ENCODE measurements at places on chromosomes 4 and X.

DNA sequence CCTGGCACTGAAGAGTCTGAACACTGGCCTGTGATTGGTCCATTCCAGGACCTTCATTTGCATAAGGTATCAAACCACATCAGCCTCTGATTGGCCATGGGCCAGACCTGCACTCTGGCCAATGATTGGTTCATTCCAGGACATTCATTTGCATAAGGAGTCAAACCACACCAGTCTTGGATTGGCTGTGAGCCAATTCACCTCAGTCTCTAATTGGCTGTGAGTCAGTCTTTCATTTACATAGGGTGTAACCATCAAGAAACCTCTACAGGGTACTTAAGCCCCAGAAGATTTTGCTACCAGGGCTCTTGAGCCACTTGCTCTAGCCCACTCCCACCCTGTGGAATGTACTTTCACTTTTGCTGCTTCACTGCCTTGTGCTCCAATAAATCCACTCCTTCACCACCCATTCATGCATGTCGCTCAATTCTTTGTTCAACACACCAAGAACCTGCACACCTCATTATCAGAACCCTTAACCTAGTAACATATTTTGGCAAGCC is 14.2 kb upstream of the HERC5 start:
- DNase-seq: no peak

DNA sequence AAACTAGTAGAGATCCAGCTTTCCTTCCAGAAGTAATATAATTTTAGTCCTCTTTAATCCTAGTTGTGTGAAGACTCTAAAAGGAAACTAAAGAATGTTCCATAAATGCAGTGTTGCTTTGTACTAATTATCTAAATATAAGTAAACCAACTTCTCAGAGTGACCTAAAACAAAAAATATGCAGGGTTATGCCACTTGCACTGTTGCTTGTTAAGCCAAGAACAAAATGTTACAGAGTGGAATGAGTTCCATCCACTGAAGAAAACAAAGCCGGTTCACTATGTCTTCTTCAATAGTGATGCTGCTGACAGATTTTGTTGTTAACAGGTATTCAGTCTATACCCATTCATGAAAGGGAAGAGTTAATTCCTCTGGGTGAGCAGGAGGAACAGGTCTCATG is 252.0 kb upstream of the DIAPH2 start:
- no peak for DNase-seq

GRCh38 chrX:56623316-56623715 is 59.9 kb downstream of the UBQLN2 start:
- DNase-seq: no peak

- DNase-seq: no peak
Observed at GRCh38 chr4:119206178-119206577, 6.3 kb upstream of the USP53 start.

DNA sequence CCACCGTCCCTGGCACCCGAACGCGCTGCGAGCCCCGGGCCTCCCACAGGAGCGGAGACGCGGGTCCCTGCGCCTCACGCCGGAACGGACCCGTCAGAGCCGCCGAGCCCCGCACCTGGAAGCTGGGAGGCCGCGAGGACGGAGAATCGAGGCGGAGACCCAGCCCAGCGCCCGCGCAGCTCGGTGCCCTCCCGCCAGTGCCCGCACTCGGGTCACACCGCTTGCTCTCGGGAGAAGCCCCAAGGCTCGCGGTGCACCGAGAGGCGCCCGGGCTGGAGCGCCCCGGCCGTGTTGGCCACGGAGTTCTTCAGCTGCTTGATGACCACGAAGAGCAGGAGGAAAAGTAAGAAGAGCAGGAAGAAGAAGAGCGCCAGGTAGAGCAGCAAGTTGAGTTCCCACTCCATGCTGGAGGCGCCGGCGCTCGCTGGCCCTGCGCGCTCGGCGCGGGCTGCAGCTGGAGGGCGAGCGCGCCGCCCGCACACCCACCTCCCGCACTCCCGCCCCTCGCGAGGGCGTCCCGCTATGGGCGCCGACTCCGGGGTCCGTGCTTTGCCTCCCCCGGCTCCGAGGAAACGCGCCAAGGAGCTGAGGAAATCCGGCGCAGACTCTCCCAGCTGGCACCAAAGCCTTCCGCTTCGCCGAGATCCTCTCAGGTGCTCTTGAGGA is at the start of gene SMIM43:
Gene SMIM43 (minus strand): TSS at position 463 of the 666 bp plus-strand sequence. CDS start 59 bp downstream, at position 404.
- DNase-seq: no peak

DNA sequence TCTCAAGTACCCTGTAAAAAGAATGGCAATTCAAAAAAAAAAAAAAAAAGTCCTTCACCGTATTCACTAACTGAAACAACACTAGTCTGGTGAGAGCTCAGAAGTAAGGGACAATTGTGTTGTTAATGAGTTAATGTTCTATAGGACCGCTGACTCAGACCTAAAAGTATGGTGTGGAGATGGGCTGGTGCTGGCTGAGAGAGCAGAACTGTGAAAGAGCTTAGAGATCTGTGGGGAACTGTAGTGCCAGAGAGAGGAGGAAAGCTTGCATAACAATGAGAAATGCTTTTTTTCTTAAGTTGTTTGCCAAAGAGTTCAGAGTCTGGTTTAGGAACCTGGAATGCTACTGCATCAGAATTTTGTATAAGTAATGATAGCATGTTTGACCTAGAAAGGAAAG is 65.1 kb downstream of the LHFPL1 start:
- no peak for DNase-seq

GRCh38 chrX:24380262-24381187 is 20.1 kb downstream of the SUPT20HL1 start:
- no peak for DNase-seq
